CD4-positive, alpha-beta T cell treated with Interleukin-21 for 1 hour (primary cell): ENCODE measurements at places on chromosomes 11 and 22.
A peak's percentile ranks its signal among the peaks of the same experiment; 100 is the strongest.

- DNase-seq, result no peak
Observed at GRCh38 chr22:42819412-42820044, 37.5 kb downstream of the ARFGAP3 start.

- no peak for DNase-seq
Observed at GRCh38 chr22:17700778-17701177, 62.2 kb downstream of the BCL2L13 start.

DNA sequence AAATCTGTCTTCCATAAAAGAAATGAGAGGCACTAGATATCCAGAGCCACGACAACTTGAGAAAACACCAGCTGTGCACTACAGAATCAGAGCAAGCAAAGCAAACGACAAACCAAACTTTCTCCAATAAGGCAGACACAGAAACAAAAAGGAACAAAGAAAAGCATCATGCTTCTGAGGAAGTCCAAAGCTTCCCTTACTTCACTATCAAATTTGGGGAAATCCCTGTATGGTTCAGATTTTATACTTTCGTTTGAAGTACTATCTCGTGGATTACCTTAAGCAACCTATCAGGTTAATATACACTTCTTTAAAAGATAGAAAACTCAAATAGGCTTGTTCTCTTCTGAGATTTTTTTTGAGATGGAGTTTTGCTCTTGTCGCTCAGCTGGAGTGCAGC, 27.7 kb downstream of the ALG9 start:
- DNase-seq, result no peak

GRCh38 chr22:43253839-43254238, 66.9 kb upstream of the TTLL12 start:
- no peak for DNase-seq

- peak; percentile 43 for DNase-seq
Observed at GRCh38 chr22:44068422-44069191, 44.5 kb downstream of the PARVB start.

DNA sequence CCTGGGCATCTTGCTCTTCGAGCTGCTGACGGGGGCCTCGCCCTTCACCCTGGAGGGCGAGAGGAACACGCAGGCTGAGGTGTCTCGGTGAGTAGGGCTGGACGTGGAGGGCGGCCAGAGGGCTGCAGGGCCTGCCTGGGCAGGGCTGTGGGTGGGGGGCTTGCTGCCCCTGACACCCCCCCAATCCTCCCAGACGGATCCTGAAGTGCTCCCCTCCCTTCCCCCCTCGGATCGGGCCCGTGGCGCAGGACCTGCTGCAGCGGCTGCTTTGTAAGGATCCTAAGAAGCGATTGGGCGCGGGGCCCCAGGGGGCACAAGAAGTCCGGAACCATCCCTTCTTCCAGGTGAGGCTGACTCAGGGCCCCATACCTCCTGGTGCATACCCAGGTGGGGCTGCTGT, 2.7 kb downstream of the RPS6KA4 start:
- no peak for DNase-seq

DNA sequence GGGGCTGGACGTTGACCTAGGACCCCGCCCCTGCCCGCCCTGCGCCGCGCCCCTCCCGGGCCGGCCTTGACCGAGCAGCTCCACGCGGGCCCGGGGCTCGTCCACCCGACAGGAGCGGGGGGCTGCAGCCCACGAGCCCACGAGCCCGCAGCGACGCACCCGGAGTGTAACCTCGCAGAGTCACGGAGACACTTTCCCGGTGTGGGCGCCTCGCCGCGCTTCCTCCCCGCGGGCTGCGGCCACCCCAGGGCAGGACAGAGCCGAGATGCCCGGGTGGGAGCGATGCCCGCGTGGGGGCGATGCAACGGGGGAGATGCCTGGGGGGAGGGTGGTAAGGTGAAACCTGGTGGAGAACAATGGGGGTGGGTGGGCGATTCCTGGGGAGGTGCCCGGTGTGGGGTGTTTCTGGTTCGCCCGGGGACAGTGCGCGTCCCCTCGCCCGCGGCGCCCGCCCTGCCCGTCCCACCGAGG, 4.9 kb upstream of the ZBED4 start:
- DNase-seq, result no peak

GRCh38 chr11:8834379-8834778, 76.6 kb upstream of the AKIP1 start:
- no peak for DNase-seq

GRCh38 chr11:65549096-65549495, 9.1 kb downstream of the LTBP3 start:
- DNase-seq, result no peak

DNA sequence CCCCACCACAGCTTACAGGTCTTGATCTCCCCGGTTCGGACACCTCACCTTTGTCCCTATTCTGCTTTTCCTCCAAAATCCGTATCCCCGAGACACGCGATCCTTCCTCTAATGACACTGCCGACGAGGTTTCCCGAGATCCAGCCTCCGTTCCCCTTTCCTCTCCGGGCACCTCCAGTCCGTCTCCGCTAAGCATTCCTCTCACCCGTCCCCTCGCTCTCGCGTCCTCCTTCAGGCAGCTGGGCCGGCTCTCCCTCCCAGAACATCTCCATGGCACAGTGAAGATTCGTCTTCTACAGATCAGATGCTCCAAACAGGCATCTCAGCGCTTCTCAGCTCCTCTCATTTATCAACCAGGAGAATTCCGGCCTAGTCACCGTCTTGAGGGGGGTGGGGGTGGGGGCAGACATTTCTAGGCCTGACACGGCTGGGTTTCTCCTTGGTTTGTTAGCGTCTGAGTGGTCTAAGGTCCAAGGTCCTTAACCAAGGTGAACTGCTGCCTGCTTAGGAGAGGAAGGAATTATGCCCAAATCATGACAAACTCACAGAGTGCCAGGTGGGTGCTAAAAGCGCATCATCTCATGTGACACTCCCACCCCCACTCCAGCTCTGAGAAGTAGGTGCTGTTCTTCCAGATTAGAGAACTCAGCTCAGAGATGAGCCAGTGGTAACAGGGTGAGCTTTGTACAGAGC, at the start of gene SPTBN2:
Gene SPTBN2 (minus strand): TSS at position 524 of the 693 bp plus-strand sequence. CDS start 7,976 bp downstream, outside the sequence.
- DNase-seq, result no peak

GRCh38 chr11:22304337-22304961, 33.7 kb upstream of the SLC17A6 start:
- DNase-seq, result peak; percentile 17

DNA sequence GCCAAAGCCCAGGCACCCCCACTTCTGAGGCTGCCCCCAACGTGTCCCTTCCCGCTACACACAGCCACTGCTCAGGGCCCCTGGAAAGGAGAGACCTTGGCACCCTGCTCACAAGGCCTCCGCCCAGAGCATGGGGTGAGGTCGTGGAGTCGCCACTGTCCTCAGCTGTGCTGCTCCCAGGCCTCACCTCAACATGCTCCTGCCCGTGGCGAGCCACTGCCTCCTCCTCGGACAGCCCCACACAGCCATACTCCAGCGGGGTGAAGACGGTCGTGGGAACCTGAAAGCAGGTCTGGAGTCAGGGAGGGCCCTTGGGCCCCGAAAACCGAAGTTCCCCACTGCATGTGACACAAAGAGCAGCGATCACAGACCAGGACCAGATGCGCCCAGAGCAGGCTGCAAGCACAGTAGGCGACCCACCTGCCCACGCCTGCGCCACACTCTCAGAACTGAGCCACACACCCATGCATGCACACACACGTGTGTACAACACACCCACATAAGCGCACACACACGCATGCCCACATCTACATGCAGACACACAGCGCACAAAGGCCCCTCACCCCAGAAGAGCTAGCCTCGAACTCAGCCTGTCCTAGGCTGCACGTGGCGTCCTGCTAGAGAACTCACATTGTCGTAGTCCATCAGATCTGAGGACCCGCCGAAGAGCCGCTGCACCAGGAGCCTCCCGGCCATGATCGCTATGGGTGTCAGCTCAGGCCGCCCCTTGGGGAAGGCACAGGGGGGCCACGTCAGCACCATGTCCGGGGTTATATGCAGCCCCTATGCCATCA, 25.5 kb upstream of the GNB1L start:
- no peak for DNase-seq

DNA sequence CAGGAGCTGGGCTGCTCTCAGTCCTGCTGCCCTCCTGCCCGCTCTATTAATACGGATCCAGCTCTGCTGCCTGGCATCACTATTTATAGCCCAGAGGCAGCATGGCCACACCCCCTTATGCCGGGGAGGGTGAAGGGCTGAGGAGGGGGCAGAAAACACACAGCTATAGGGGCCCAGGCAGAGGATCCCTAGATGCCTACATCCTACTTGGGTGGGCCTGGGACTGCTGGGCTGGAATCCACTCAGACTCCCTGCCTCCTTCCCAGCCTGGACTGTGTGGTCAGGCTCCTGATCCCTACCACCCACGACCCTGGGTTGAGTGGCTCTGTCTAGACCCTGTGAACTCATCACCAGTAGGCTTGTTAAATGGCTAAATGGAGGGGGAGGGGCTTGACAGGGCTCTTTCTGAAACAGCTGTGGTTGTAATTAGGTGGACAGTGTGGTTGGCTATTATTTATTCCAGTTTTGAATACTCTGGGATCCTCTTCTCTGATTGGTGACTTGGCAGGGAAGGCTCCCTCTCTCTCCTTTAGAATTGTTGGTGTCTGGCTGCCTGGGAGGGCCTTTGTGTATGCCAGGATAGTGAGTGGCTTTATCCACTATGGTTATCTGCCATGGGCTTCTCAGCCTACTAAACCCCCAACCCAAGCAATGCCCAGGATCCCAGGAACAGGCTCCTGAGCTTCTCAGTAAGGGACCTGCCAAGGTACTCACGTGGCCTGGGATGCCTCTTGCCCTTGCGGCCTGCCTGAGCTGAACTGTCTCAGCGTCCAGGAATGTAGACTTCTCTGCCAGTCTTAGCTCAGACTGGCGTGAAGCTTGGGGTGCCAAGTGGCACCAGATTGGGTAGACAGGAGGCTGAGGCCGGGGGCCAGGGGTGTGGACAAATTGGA, 15.2 kb downstream of the PHLDB1 start:
- no peak for DNase-seq

GRCh38 chr11:66957971-66958231, 282 bp downstream of the PC start:
- no peak for DNase-seq

DNA sequence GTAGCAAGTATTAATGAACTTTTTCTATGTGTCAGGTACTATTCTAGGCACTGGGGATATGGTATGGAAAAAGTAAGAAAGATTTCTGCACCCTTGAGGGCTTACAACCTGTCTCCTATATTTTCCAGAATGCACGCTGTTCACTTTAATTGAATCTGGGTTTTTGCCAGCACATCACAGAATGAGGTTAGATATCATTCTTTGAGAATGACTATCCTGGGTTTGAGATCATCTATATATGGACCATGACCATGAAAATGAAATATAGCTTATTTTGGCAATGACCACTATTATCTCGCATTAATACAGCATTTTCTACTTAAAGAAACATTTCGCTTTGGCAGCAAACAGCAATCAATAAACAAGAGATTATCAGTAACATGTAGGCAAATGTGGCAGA, 46.9 kb downstream of the C11orf71 start:
- DNase-seq, result no peak

- DNase-seq, result no peak
Observed at GRCh38 chr22:46309526-46310085, 12.9 kb downstream of the GTSE1 start.

DNA sequence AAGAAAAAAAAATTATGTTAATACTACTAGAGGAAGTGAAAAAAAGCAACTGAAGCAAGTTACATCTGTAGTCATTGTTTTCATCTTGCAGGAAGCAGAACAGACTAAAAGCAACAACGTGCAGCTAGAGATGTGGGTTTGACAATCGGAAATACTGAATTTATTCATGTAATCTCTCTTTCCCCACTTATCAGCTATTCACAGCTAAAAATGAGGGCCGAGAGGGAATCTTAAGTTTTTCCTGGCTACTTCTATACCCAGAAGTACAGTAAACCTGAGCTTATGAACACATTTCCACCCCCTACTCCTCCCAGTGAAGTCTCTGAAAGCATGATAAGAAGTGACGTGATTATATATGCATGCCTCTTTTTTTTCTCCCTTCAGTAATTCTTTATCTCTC, 116.5 kb downstream of the SPON1 start:
- DNase-seq, result peak; percentile 14

GRCh38 chr11:108213784-108214183, 8.7 kb downstream of the NPAT start:
- DNase-seq, result no peak

DNA sequence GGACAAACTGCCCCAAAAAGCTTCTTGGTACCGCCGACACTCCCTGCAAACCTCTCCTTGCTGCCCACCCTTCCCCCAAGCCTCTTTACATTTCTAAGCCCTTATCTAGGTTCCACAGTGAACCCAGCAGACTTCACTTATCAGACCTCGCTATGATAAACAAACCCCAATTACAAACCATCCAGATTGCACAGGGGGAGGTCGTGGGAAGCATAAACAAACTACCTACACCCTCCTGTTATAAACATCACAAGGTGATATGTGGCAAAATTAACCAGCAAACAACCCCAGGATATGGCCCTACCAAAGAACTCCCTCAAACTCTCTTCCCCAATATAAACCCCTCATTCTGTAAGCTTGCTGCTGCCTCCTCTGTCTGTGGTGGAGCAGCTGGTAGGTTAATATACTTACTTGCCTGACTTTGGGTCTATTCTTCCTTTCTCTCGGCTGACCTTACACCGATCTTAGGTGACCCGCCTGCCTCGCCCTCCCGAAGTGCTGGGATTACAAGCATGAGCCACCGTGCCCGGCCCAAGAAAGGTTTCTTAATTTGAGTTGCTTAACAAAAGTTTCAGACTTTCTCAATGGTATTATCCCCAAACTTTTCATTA, 66.0 kb upstream of the TENM4 start:
- DNase-seq, result no peak

GRCh38 chr11:85665733-85666132, 804 bp upstream of the CREBZF start:
- DNase-seq, result peak; percentile 36

- no peak for DNase-seq
Observed at GRCh38 chr11:10125522-10126133, 168.4 kb downstream of the SBF2 start.

GRCh38 chr11:1388763-1389102, 1.0 kb upstream of the BRSK2 start:
- DNase-seq, result no peak

DNA sequence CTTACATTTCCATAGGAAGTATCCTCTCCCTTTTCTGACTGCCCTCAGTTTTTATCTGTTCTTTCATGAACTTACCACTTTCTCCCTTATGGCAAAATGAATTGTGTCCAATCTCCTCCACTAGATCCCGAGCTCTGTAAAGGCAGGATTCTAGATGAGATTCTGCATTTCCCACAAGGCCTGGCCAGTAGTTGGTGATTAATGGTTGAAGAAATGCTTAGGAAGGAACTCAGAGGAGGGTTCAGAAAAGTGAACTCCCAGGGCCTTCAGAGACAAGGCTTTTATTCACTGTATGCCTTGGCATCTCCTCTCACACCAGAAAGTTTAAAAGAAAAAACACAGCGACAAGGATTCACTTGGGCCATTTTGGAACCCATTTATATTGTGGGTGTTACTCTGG, 66.2 kb downstream of the CCDC81 start:
- DNase-seq, result no peak

DNA sequence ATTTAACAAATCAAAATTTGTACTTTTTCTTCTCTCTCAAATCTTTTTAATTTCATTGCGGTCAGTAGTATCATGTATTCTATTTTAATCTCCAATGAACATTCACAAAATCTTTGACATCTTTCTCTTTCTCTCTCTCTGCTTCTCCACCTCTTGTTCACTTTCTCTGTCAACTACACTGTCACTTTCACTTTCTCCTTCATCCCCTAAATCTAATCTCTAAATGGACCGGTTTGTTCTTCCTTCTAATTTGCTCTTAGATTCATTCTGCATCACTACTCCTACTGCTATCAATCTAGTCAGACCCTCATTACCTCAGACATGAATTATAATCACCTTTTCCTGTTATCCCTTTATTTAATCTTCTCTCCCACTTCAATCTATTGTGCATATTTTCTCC, 18.6 kb downstream of the CCDC73 start:
- DNase-seq, result no peak

GRCh38 chr11:64803846-64804345, 882 bp upstream of the MAP4K2 start:
- no peak for DNase-seq
